Epithelial cell of proximal tubule (primary cell): ENCODE measurements at places on chromosomes 5 and 9. TPM values are rescaled to one million over a fixed set of nuclear protein-coding genes. Genes with fewer than 3 reads are reported as not detected.

BAAT gene
- 0.07 TPM in 1 of 2 replicates, not detected in the other for total RNA-seq

FBXO4 gene
- 4.2 and 9.9 TPM in 2 replicates for total RNA-seq

ANXA2R gene
- 0.35 and 2.2 TPM in 2 replicates for total RNA-seq

DNA sequence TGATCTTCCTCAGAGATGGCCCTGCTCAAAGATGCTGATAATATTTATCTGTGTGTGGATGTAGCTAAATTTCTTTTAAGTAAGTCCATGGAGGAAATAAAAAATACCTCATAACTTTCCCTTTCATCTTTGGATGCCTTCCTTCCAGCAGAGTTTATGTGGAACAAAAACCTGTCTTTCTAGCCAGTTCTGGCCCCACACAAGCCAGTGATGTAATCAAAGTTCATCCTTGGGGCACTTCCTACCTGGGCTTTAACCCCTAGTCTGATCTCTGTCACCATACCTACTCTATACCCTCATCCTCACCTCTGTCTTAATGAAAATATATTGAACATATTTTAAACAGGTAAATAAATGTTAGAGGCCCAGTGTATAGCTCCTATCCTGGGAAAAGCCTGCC lies 39.8 kb upstream of the RASGRF2 start:
- no peak for DNase-seq

DNA sequence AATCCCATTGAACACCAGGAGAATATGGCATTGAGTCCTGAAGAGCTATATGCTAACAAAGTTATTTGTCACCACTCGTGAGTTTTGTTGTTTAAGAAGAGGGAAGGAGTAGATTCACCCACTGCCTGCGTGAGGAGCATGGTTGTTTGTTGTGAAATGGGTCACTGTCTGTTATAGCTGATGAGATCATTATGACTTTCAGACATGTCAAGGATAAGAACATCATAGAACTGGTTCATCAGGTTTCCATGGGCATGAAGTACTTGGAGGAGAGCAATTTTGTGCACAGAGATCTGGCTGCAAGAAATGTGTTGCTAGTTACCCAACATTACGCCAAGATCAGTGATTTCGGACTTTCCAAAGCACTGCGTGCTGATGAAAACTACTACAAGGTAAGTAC lies 76.9 kb downstream of the SYK start:
- DNase-seq, result no peak

DNA sequence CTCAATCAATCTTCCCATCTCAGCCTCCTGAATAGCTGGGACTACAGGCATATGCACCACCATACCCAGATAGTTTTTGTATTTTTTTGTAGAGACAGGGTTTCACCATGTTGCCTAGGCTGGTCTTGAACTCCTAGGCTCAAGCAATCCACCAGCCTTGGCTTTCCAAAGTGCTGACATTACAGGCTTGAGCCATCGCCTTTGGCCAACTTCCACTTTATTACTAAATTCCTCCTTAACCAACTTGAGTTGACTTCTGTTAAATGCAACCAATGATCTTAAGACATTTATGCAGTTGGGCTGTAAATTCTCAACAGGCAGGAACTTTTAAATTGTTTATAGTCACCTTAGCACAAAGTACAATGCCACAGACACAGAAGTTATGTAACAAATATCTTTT lies 2.8 kb downstream of the LARS1 start:
- DNase-seq, result no peak

- no peak for DNase-seq
Measured at GRCh38 chr5:34867660-34868059, 28.7 kb downstream of the TTC23L start.
